ENCODE measurements at places on chromosomes 7 and 10. TPM values are rescaled to one million over a fixed set of nuclear protein-coding genes. Genes with fewer than 3 reads are reported as not detected.
A peak's percentile ranks its signal among the peaks of the same experiment; 100 is the strongest.

DNA sequence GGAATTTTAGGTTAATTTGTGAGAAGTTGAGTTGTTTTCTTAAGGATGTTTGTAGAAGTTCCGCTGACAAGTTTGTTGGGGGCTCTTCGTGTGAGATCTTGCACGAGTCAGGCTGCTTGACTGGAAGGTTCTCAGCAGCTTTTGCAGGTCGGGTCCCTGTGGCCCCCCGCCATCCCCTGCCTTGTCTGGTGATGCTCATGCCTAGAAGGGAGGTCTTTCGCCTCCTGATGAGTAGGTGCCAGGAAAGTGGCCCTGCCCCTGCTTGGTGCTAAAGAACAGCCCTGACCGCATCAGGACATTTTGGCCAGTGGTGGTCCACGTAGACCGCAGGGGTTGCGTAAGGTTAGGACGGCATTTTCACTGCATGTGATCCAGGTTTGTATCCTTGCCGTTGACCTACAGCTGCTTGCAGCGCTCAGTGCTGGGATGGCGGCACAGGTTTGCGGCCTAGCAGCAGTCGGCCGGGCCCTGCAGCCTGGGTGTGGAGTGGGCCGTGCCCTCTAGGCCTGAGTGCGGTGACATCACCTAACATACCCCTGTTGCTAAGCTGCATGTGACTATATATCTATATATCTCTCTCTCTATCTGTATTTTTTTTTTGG, 62.4 kb downstream of the DNAJB6 start:
- no peak for DNase-seq

DNA sequence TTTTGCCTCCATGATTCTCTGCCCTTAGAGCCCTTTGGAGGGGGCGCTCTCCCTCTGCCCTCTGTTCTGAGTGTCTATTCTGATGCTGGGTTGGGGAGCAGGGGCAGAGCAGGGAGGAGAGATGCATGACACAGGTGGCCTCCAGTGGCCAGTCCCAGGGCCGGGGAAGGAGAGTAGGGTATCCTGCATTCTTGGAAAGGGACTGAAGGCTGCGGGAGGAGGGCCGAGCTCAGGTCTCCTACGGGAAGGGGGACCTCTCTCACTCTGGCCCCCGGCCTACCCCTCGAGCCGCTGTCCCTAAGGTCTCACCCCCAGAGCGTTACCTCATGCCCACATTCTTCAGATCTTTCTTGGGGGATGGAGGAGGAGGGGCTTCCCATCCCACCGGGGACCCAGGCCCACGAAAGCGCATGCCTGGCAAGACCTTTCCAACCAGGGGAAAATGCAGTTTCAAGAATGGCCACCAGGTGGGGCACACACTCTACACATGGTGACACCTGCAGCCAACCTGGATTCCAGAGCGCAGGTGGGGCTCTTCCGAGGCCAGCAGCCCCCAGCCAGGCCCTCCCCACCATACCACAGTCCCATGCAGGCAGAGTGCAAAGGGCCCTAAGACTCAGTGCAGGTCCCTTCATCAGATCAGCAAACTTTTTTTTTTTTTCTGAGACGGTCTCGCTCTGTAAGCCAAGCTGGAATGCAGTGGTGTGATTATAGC, 86.4 kb downstream of the MYL10 start:
- peak; percentile 62 for DNase-seq

DNA sequence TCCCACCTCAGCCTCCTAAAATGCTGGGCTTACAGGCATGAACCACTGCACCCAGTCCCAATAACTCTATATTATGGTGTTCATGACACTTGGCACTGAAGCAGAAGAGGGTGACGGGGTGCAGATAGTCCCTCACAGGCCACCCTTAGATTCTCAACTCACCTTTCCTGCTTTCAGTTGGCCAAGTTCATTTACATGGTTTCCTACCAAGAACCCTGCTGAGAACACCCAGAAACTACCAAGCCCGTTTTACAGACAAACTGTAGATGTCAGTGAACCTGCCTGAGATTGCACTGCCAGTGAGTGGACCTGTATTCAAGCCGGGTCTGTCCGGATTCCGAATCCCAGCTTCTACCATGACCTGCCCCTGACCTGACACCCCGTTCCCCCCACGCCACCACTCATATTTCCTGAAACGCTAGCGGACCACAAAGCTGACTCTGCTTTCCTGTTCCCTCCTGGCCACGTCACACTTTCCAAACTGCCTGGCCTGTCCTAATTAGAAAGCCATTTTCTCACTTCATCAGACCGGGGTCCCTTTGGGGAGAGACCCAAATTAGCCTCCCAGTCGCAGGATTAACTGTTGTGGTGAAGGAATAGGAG, 17.3 kb downstream of the GRID2IP start:
- no peak for DNase-seq

DNA sequence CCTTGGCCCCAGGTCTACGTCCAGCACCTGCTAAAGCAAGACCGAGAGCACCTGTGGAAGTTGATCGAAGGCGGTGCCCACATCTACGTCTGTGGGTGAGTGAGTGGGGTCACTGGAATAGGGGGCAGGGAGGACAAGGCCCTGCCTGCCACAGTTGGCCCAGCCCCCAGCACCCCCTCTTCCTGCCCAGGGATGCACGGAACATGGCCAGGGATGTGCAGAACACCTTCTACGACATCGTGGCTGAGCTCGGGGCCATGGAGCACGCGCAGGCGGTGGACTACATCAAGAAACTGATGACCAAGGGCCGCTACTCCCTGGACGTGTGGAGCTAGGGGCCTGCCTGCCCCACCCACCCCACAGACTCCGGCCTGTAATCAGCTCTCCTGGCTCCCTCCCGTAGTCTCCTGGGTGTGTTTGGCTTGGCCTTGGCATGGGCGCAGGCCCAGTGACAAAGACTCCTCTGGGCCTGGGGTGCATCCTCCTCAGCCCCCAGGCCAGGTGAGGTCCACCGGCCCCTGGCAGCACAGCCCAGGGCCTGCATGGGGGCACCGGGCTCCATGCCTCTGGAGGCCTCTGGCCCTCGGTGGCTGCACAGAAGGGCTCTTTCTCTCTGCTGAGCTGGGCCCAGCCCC, 8.1 kb downstream of the TMEM120A start:
- DNase-seq: no peak

DNA sequence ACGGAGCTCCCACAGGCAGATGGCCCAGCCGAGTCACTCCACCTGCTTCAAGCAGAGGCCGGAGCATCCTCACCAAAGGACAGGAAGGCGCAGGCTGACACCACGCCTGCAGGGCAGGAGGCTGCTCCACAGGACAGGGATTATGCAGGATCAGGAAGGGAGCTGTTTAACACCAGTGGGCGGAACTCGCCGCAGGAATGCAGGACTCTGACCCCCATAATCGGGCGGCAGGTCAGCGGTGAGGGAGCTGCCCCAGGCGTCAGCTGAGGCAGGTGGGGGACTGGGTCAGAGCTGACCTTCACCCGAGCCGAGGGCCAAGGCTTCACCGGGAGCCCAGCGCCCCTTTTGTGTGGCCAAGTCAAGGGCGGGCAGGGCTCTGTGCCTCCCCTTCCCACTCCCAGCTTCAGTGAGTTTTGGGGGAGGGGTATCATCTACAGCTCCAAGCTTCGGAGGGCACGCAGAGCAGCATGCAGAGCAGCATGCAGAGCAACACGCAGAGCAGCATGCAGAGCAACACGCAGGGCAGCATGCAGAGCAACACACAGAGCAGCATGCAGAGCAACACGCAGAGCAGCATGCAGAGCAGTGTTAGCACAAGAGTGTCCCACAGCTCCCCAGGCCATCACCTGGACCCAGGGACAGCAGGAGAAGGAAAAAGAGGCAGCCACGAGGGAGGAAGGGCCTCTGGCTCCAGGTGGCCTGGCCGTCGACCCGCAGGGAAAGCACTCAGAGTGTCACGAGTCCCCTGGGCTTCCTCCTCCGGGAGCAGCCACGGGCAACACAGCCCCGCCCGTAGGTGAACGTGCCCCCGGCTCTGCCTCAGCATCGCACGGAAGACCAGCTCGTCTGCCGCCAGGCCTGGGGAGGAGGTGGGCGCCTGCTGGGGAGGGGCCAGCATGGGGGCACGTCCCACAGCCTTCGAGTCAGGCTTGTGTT, 151.7 kb upstream of the PPP2R2D start:
- no peak for DNase-seq

- no peak for DNase-seq
These were observed 52.1 kb upstream of the PDZD8 start for GRCh38 chr10:117427356-117427755.

DNA sequence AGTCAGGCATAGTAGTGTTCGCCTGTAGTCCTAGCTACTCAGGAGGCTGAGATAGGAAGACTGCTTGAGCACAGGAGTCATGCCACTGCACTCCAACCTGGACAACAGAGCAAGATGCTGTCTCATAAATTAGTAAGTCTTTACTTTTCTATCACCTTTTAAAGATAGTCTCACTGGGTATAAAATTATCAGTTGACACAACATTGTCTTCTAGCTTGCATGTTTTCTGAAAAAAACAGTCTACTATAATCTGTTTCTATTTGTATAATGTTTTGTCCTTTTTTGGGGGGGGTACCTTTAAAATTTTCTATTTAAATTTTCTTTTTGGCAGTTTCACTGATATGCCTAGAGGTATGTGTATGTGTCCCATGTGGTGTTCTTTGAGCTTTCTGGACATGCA, 39.6 kb downstream of the COPG2 start:
- no peak for DNase-seq

- no peak for DNase-seq
These were observed 174.9 kb downstream of the C7orf25 start for GRCh38 chr7:42736931-42737330.

The THAP5 gene
- total RNA-seq: 28.4 TPM

GRCh38 chr10:111439034-111439842, 362.4 kb downstream of the ADRA2A start:
- no peak for DNase-seq

DNA sequence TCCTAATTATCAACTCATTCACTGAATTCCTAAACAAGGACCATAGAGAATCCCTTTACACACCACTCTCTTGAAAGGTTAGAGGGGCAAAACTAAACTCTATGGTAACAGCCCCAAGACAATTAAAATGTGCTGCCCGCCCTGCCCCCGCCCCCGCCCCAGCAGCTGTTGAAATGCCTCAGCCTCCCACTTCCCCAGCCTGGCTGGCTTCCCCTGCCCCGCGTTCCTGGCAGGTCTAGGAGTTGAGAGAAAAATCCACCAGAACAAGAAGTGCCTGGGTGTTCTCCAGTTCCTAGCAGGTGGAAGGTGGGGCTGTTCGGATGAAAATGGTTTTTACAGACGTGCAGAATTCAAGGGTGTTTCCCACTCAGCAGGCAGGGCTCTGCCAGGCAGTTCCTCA, 109.5 kb upstream of the ZEB1 start:
- no peak for DNase-seq

DNA sequence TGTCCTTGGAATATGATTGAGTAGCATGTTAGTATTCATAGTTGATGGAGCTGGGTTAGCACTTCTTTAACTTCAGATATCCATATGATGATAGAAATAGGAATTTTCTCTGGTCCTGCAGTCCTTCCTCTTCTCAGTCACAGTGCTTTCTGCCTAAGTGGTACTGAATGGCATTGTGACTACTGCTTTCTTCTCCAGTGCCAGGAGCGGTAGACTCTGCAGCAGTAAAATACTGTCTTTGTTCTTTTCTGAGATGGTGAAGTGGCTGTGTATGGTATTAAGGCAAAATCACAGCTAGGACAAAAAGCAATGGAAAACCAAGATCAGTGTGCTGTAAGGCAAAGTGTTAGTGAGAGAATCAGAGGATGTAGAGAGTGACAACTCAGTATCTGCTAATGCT, 46.6 kb downstream of the C1GALT1 start:
- DNase-seq: no peak

DNA sequence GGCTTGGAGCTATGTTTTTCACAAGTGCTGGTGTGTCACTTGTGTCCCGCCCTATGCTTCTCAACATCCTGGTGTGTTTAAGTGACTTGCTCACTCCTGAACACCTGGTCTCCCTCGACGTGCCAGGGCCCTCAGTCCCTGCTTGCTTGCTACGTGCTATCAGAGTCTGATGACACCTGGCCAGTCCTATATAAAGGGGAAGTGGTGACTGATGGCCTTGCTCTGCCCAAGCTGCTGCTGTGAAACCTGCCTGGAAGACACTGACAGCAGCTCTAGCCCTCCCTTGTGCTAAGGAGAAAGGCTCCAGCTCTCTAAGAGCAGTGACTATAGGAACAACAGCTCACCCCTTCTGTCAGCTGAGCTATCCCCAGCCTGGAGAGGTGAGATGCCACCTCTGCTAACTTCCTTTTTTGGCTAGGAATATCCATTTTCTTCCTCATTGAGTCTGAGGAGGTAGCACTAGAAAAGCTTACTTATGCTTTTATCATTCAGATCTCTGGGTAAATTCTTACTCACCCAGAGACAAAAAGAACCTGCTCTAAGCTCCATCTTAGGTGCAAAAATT, 77.2 kb upstream of the PLXNA4 start:
- no peak for DNase-seq

DNA sequence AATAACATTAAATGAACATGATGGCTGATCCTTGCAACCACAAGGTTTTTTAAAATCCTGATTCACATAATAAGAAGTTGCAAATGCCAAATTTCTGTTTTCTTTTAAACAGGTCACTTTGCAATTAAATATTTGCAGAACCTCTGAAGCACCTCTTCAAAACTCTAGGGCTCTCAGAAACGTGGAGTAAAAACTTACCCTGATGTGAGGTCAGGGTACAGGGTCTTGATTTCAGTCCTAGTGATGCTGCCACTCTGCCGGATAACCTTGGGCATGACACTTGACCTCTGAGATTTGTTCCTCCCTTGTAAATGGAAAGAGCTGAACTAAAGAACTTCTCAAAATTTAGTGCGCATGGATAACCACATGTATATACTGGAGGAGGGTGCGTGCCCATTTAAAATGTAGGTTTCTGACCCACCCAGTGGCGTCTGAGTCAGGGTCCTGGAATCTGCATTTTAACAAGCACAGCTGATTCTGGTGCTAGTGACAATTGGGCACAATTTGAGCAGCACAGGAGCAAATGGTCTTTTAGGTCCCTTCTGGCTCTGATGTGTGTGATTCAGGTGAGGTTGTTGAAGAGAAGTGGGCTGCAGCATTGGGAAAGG, 35.5 kb upstream of the TNPO3 start:
- no peak for DNase-seq

DNA sequence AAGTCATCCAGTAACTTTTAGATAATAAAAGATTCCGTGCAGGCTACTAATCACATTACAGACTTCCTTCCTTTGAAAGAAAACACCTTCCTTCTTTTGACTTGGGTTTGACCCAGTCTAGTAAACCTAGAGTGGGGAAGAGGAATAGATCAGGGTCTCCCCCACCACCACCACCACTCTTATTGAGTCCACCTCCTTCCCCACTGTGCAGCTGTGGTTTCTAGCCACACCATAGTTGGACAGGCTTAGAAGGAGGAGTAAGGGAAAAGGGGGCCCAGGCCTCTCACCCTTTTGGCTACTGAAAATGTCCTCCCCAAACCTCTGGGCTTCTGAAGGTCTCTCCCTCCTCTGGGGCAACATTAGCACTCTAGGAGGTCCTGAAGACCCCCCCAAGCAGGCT, 372.7 kb downstream of the CALN1 start:
- no peak for DNase-seq

The PHYH gene
- 12.6 TPM for total RNA-seq
